ENCODE measurements at places on chromosomes 13 and 19.

DNA sequence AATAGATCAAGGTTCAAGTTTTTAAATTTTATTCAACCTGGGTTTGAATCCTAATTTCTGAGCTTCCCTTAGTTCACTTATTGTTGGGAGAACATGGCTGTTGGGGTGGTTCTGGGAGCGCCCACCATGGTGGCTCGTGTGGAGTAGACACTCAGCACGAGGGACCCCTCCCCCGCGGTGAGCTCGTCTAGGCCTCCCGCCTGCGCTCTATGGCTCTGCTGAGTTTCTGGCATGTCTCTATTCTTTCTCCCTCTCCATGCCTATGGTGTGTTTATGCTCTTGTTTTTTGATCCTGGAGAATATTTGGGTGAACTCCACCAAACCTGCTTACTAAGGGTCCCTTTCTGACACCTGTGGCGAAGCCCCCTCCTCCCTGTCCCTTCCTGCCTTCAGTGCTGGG is 1.6 kb upstream of the EPN1 start:
- no peak for DNase-seq

- no peak for DNase-seq
Measured at GRCh38 chr13:102138635-102139190, 263.1 kb downstream of the FGF14 start.

DNA sequence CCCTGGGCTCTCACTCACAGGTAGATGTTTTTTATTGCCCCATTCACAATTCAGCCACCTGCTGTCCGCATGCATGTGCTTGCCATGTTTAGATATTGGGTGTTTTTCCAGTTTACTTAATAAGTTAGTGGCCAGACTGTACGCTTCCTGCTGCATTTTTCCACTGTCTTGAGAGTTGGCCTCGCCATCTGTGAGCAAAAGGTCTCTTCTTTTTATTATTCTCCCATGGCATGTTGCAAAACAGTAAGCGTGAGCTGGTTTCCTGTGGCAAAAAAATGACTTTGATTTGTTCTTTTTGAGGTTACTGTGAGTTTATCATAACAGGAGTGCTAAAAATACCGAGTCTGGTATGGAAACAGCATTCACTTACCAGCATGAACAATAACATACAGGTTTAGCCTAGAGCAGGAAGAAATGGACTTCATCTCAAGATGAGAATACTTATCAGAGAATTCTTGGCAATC is 46.0 kb downstream of the SAE1 start:
- DNase-seq, result no peak

DNA sequence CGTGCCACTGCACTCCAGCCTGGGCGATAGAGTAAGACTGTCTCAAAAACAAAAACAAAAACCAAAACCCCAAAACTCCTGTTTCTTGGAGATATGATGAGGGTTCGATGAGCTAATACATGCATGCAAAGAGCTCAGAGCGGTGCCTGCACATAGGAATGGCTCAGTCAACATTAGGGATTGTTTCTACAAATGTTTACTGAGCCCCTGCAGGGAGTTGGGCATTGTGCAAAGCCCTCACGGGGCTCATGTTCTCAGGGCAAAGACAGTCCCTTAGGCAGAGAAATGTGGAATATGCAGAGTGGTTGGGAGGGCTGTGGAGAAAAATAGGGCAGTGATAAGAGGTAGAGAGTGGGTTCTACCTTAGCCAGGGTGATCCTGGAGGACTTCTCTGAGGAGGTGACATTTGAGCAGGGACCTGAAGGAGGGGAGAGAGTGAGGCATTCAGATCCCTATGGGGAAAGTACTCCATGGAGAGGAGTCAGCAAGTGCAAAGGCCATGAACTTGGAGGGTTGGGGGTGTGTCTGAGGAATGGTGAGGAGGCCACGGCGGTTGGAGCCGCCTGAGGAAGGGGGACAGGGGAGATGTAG is 1.5 kb upstream of the EHD2 start:
- no peak for DNase-seq

DNA sequence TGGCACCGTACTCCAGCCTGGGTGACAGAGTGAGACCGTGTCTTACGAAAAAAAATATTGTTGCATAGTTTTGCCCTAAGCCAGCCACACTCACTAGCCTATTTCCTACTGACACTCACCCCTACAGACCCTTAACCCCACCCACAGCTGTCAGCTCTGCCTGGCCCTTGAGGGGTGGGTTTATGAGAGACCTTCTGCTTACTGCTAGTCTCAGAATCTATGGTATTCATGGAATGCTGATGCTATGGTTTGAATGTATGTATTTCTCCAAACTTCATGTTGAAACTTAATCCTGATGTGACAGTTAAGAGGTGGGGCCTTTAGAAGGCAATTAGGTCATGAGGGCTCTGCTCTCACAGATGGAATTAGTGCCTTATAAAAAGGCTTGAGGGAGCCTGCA is 79.2 kb upstream of the LRCH1 start:
- DNase-seq, result no peak

- no peak for DNase-seq
Measured at GRCh38 chr13:51416107-51416506, 36.7 kb downstream of the INTS6 start.

- DNase-seq, result no peak
Measured at GRCh38 chr19:45863840-45864628, at the start of gene FOXA3. Gene FOXA3, plus strand, starts transcription at chr19:45864326. Its CDS starts 131 bp downstream, at chr19:45864457.

GRCh38 chr19:6967967-6968366 is 53.3 kb downstream of the MBD3L2B start:
- DNase-seq, result no peak

- DNase-seq, result no peak
Measured at GRCh38 chr19:46111376-46111775, 13.1 kb downstream of the IGFL3 start.

DNA sequence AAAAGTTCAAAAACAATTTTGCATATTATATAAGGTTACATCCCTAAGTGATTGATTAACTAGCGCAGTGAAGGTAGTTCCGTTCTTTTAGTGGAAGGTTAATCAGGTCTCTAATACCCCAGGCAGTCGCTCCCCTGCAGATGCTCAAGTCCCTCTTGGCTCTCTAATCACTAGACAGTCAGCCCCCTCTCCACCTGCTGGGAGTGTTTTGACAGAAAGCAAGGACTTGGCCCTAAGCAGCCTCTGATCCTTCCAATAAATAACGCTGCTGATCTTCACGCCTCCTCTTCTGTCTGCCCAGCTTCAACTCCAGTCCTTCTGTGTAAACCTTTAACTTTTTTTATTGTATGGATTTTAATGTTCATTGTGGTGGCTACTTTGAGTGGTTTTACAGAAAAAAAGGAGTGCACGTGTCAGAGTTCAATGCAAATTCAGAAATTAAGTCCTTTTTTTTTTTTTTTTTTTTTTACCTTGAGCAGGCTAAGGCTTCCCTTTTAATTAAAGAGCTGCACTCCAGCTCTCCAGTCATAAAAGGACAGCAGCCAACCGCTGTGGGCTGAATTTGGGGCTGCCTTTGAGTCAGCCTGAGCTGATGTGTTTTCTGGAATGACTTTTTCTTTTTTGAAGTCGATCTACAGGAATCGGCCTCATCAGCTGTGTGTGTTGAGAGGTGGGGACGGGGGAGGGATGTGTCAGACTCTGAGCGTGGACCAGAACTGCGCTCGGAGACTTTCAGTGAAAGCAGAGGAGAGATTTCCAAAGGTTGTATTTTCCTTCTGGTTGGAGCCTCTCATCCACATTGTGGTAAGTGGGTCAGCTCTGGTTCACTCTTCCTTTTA is 33.8 kb upstream of the MYO16 start:
- no peak for DNase-seq

DNA sequence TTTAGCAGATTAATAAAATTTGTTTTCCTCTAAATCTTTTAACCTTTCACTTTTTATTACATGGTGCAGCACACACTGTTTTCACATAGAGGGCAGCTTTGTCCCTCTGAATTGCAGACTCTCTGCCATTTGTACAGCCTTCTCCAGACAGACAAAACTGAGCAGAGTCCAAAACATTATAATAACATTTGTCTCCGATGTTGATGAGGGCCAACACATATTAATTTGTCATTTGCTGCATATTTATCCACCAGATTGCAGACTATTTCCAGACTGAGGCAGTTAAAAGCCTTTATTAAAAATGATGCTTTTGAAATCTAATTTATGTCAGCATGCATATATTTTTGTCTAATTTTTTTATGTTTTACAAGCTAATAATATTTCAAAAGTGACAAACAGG is 1251.9 kb upstream of the SLC10A2 start:
- DNase-seq, result no peak

DNA sequence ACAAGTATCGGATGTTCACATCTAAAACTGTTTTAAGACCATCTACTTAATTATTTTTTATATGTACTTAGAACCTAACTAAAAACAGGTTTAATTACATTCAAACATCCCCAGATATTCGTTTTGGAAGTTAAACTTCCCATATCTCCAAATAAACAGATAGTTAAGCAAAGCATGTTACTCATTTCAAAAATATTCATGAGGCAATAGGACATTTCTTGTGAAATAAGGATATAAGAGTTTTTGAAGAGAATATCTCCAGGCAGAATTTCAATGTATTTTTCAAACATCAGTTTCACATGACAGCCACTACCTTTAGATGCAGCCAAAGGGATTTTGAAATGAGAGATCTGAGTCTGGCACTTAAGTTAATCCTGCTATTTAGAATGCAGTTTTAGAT is 697.5 kb downstream of the SLITRK1 start:
- no peak for DNase-seq

DNA sequence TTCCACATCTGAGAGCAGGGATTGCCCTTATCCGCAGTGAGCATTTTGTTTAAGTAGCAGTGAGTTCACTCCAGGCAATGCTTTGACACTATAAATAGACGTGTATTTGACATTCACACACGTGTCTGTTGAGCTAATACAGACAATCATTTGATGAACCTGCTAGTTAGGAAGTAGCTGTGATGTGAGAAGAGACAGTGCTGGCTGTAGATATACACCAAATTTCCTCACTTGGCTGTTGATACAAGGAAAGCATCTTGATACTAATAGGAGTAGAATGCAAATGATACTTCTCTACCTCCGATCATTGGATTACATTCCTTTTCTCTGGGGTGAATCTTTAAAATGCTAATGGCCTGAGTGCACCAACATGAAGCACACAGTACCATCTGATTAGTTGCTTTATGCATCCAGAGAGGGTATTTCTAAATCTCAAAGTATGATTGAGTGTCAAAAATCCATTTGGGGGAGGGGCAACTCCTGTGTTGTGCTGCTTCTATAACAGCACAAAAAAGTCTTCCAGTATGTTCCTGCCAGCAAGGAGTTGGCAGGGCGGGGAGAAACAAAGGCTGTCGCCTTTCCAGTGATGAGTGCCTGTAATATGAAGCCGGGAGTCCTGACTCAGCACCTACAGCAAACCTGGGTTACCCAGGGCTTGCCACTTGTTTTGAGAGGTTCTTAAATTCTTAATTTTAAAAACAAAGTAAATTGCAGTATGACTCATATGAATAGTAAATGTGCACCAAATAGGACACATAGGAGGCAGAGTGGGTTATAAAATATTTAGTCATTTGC is 7.0 kb downstream of the CUL4A start:
- DNase-seq, result no peak

DNA sequence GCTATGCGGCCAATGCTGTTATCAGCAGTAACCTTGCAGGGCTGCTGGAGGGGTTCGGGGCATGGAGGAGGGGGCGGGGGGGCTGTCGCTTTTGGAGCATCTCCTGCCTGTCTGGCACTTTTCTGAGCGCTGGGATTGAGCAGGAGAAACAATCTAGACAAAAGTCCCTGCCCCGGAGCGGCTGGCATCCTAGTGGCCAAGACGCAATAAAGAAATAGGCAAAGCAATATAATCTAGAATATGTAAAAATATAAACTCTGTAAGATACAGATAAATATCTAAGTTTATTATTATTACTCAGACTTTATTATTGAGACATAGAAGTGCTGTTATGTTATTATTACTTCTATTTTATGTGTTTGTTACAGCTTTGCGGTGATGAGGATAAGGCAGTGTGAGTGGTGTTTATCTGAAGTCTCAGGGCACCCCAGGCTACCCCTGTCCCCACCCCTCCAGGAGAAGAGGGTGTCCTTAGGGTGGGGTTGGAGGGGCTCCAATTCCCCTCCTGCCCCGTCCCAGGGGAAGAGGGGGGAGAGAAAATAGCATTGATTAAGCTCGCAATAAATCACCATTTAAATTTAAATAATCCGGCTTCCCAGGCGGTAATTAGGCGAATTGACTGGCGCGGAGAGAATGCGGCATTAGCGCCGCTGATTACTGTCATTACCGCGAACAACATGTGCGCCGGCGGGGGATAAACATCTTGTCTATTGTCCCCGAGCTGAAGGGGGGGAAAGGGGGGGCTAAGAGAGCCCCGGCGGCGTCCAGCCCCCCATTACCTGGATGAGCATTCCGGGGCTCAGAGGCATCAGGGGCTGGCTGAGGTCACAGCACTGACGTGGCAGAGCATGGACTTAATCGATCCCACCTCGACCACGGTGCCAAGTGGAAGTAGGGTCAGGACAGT is 3.2 kb downstream of the NPAS1 start:
- no peak for DNase-seq

GRCh38 chr19:33612928-33613619 is 8.7 kb upstream of the CHST8 start:
- no peak for DNase-seq

- no peak for DNase-seq
Measured at GRCh38 chr13:21610687-21611086, 6.7 kb upstream of the MICU2 start.

- DNase-seq, result no peak
Measured at GRCh38 chr13:109332506-109333499, 453.6 kb downstream of the IRS2 start.

GRCh38 chr19:1253514-1254080 is 5.2 kb downstream of the MIDN start:
- no peak for DNase-seq

GRCh38 chr13:73913751-73914518 is 220.3 kb downstream of the KLF12 start:
- DNase-seq, result no peak

DNA sequence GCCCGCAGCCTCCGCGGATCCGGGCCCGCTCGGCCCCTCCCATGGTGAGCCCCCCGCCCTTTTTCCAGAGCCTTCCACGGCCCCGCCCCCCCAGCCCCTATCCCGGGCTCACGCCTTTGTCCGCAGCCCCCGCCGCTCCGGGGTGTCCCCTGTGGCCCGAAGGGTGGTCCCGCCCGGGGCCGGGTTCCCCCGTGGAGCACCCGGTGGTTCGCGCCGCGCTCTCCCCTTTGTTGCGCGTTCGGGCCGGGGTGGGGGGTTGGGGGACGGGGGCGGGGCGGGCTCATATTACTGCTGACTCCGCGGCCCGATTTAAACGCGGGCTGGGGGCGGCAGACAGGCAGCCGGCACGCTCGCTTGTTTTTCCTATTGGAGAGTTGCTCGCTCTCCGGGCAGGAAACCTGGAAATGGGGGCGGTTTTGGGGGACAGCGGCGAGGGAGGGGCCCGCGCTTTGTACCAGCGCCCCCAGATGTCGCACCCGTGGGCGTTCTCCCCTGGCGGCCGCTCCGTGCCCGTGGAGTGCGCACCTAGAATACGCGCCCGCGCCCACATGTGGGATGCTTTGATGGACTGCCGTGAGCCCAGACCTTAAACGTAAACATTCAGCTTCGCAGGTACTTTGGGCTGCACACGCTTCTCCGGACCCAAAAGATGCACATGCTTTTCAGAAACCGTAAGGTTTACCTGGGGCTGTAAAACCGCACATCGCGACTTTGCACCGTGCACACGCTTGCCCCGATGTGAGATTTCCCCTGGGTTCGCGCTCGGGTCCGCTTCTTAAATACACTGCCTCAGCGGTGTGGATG is 699 bp downstream of the PTOV1 start:
- DNase-seq, result no peak

All from activated naive CD4-positive, alpha-beta T cell (primary cell).